Left renal cortex interstitium (tissue), 4 donors: ENCODE measurements at places on chromosomes 1 and 21. TPM values are rescaled to one million over a fixed set of nuclear protein-coding genes. Genes with fewer than 3 reads are reported as not detected.

The SPRR2G gene
- not detected for polyA plus RNA-seq

The KRTAP13-1 gene
- polyA plus RNA-seq, result not detected

The CD1E gene
- not detected for polyA plus RNA-seq

The RRP1B gene
- 28.0 TPM for polyA plus RNA-seq

The EFNA3 gene
- polyA plus RNA-seq, result 7.4 TPM

The TMEM61 gene
- 1.5 TPM for polyA plus RNA-seq

The SLAMF7 gene
- polyA plus RNA-seq, result 0.38 TPM

The LCE6A gene
- not detected for polyA plus RNA-seq

The SHE gene
- 9.2 TPM for polyA plus RNA-seq

The WNT2B gene
- polyA plus RNA-seq, result 4.8 TPM

The HSF2BP gene
- 2.0 TPM for polyA plus RNA-seq

The ABCG1 gene
- polyA plus RNA-seq, result 9.3 TPM
